ENCODE measurements at places on chromosomes 1 and 21.

GRCh38 chr1:160779626-160780397 lies 16.2 kb upstream of the LY9 start:
- no peak for DNase-seq

DNA sequence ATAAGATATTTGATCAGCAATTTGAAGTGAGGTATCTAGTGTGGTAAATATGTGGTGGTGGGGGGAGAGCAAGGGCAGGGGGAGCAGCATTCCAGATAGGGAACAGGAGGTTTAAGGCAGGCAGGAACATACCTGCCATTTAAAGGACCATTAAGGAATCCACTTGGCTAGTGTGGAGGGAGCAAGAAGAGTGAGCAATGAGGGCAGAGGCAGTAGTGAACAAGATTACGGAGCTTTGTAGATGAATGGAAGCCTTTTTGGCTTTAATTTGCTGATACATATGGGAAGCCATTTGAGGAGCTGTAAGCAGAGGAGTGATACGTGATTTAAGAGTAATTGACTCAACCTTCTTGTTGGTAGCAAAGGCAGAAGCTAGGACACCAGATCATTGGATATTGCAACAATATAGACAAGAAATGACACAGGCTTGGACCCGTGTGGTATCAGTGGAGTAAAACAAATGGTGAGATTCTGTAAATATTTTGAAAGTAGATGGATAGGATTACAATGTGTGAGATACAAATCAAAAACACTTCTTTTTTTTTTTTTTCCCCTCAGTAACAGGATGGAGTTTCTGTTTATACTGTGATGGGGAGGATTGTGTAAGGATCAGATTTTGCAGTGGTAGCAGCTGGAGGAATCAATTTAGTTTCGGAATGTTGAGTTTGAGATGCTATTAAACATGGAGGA lies 73.8 kb upstream of the B3GALT2 start:
- DNase-seq, result no peak

DNA sequence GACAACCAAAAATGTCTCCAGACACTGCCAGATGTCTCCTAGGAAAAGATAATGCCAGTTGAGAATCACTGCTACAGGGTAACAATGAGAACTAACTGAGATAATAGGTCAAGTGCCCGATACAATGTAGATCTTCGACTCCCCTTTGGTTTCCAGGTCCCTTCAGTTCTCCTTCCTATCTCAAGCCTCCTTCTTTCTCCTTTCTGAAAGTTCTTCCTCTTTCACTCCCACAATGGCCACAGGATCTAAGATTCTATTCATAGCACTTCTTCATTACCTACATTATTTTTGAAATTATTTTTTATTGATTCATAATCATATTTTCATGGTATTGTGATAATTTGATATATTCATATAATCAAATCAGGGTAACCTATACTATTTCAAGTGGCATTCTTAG lies 6.3 kb downstream of the PFDN2 start:
- no peak for DNase-seq

GRCh38 chr1:91583326-91583755 lies 82.7 kb downstream of the CDC7 start:
- DNase-seq, result no peak

DNA sequence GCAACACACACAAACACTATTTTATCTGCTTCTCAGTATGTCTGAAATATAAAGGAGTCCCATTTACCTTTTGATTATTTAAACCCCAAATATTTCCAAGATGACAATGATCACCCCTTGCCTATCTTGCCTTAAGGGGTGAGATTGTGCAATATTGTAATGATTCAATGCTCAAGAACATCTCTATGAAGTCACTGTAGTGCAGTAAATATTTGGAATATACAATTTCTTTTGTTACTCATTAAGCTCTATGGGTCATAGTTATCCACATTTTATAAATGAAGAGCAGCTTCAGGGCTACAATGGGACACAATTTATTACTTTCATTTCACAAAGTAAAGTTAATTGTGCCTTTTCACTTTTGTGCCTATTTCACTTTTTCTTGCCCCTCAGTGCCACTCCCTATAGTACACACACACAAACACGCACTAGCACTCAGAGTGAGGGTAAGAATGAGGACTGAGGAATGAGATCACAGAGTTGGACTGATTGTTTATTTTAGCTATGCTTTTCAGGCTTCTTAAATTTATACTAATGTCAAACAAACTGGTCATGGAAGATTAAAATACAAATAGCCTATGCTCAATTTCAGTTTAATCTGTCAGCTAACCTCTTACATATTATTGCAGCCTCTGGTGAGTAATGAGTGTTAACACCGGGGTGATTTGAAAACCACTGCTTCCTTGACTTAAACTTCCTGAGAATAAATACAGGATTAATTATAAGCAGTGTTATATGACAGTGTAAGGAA lies 521.0 kb upstream of the B3GALT2 start:
- no peak for DNase-seq

DNA sequence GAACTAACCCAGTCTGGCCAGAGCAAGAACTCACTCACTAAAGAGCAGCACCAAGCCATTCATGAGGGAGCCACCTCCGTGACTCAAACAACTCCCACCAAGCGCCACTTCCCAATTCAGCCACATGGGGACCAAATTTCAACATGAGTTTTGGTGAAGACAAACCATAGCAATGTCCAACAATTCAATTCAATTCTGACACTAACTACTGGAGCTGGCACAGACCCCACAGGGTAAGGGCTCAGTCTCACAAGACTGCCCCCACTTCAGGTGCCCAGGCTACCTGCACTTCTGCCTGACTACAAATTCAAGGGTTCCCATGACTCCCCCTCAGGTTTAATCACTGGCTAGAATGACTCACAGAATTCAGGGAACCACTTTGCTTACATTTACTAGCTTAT lies 48.8 kb upstream of the RAP1A start:
- DNase-seq, result no peak

DNA sequence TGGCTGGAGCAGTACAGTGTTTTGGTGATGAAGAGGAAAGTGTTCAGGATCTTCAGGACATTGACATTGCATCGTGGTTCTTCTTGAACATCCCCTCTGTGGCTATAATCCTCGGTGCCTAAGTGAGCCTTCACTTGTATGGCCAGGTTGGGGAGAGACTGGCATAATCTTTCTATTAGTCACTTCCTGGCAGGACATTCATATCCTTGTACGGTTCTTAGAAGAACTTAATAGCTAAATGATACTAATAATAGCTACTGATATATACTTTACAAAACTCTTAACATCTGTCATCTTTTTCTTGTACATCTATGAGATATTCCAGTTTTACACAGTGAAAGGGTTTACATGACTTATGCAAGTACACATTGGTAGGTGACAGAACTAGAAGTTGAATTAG lies 35.8 kb downstream of the CELF3 start:
- no peak for DNase-seq

- no peak for DNase-seq
Measured at GRCh38 chr1:17509363-17509762, 30.1 kb upstream of the ARHGEF10L start.

DNA sequence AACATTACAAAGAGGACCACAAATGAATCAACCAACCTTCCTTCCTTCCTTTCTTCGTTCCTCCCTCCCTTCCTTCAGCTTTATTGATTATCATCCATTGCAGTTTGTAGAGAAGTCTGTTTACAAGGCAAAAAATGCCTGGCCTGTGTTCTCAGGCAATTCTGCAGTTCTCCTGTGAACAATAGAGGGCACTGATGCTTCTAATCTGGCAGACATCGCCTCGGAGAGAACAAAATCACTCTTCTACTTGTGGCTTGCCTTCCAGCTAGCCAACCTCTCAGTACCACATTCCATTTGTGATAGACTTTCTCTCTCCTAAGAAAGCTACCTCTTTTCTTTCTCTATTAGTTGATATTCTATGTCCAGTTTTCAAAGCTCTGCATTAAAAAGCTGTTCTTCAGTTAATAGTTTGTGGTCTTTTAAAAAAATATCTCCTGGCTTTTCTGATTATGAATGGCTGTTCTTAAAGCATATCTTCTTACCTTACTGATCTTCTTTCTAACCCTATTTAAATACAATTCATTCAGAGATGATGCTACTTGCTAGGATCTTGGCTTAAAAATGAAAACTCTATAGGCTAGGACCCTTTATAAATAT lies 26.9 kb upstream of the ESRRG start:
- DNase-seq, result no peak

- no peak for DNase-seq
Measured at GRCh38 chr1:91428182-91428798, 23.7 kb upstream of the HFM1 start.

DNA sequence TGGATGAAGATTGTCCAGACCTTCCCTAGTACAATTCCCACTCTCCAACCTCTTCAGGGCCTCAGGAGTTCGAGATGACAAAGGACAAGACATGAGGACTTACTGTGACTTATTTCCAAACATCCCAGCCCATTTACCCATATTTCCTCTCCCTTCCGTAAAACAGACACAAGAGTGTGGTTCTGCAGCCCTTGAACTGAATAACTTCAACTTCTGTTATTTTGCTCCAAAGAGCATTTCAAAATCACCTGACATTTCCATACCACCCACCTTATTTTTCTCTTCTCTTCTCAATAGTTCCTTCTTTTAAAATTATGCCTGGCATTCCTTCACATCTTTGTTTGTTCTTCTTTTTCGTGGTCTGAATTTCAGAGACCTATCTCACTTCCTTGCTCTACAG lies 8.7 kb upstream of the OR10K2 start:
- DNase-seq, result no peak

DNA sequence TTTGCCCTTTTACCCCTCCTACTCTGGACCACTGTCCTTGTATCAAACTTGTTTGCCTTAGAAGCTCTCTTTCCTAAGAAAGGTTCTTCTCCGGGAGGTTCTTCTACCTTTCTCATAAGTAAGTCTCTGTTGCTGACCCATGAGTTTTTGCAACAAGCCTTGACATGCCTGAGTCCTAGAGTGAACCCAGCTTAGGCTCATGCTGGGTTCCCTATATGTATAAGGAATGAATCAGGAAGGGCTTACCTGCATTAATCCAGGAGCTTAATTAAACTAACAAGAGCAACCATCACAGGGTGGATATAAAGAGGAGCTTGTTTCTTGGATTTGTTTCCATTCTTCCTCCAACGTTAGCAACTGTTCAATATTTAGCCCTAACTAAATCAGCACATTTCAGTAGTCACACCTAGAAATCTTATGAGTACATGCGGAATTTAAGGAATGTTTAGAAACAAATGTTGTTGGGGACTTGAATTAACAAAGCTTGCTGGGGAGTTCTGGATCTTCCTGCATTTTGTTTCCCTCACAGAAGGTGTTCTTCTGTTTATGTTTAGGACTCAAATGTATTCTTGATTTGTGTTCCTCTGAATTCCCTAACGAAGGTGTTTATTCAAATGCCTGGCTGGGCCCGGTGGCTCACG lies 64.3 kb upstream of the RAB3GAP2 start:
- DNase-seq, result no peak

- DNase-seq, result no peak
Measured at GRCh38 chr21:40967771-40968170, 120.8 kb upstream of the DSCAM start.

DNA sequence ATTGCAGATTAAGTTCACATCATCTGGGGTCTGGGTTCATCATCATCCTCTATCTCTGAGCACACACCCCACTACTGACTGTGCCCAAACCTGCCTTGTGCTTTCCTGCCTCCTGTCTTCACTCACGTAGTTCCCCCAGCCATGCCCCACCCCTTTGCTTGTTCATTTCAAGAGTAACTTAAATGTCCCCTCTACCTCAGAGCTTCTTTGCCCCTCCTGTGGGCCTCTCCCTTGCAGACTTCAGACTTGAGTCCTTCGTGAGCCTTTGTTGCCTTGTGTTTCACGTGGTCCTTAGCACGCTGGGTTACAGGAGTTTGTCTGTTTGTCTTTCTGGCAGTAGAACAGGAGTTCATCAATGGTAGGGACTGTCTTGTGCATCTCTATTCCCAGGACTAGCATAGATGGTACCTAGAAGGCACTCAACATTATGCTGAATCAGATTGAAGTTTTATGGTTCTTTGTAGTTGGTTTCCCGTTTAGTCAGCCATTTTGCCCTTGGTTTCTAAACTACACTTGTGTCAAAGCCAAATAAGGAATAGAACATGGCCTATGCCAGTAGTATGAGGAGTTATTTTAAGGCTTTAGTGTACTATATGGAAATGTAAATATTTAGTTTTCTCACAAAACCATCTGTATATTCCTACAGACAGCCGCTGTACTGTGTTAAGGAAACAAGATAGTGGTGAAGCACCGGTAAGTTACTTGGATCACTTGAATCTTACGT lies 86.2 kb downstream of the TTC3 start:
- no peak for DNase-seq

- no peak for DNase-seq
Measured at GRCh38 chr1:182317611-182318161, 73.9 kb downstream of the GLUL start.

- no peak for DNase-seq
Measured at GRCh38 chr1:58487002-58487401, 59.5 kb downstream of the OMA1 start.

DNA sequence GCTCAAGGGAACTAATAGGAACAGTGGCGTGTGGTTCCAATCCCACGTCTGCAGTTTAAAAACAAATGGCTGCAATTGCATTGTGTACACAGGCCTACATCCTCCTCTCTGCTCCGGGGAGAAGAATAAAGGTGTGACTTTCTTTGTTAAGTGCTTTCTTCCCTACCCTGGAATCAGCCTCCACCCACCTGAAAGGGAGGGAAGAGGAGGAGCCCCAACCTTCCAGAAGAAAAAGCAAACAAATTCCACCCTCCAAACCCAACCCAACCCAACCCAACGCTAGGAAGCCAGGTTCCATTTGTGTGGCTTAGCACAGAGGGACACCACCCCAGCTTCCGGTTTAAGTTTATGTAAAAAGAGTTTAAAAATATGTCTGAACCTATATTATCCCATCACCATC lies 11.8 kb upstream of the BACE2 start:
- no peak for DNase-seq

DNA sequence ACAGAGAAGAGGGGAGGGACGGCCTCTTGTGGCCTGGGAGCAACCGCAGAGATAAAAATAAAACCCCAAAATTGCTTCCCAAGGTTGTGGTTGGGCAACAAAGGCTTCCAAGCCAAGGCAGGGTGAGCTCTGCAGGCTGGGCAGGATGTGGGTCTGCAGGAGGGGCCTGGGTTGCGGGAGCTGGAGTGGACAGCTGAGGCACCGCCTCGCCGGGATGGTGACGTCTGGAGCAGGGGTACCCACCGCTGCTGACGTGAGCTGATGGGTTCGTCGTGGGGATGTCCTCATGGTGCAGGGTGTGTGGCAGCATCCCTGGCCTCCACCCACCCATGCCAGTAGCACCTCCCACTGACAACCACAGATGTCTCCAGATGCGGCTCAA lies 3.7 kb downstream of the AURKAIP1 start:
- no peak for DNase-seq

GRCh38 chr1:44565833-44566232 lies 108.4 kb downstream of the TMEM53 start:
- DNase-seq, result no peak

- no peak for DNase-seq
Measured at GRCh38 chr21:42616446-42616845, 37.0 kb upstream of the PDE9A start.

DNA sequence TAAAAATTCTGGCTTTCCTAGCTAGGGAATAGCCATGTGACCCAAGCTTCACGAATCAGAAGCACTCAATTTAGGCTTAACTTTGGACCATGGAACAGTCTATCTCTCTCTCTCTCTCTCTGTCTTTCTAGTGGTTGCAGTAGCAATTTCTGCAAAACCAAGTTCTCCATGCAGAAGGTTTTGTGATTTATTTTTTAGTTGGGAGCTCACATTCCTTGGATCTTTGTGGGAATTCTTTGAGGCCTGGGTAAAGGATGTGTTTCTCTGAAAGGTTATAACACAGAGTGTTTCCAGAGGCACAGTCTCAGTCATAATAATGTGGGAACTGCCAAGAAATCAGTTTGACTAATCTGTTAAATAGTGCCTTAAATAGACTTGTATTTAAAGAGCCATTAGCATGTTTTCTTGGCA lies 112.3 kb upstream of the COL11A1 start:
- no peak for DNase-seq
